Tongue (tissue), 3 donors: ENCODE measurements at places on chromosomes 7 and 10.

DNA sequence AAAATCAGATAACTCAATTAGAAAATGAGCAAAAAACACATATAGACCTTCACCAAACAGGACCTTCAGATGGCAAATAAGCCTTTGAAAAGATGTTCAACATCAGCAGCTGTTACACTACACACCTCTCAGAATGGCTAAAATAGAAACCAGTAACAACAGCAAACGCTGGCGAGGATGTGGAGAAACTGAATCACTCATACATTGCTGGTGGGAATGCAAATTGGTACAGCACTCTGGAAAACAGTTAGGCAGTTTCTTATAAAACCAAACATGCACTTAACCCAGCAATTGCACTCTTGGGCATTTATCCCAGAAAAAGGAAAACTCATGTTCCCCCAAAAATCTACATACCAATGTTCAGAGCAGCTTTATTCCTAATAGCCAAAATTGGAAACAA, 37.7 kb upstream of the SMARCD3 start:
- no peak for DNase-seq

GRCh38 chr7:64574540-64575099, 11.7 kb upstream of the ZNF680 start:
- peak; percentile 86 for DNase-seq

- DNase-seq, result peak; percentile 70
These were observed 88.0 kb downstream of the MDFIC start for GRCh38 chr7:115009736-115010440.

GRCh38 chr7:24214670-24215069, 69.3 kb upstream of the NPY start:
- DNase-seq, result no peak

DNA sequence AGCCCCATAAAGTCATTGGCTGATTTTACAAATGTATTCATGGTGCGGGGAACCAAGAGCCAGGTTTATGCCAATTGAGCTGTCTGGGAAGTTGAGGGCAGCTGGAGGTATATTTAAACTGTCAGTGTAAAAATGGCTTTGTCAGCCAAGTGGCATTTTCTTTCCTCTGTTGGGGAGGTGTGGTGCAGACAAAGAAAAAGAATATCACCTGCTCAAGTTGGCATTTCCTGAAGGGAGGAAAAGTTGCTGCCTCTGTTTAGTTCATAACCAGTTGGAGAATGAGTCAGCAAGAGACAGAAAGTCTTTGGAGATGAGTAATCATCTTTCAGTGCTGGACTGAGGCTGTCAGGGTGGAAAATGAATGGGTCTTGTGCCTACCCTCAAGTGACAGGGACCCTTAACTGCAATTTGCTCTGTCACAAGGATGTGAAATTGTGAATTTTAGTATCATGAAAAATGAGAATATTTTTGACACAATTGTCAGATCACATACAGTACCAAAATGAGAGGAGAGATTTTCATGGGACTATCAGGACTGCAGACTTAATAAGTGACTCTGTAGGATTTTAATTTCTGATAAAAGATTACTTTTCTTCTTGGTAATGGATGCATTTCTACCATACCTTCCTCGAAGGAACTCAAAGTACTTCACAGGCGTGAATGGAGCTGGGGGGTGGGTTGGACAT, 137.3 kb downstream of the ANLN start:
- DNase-seq, result no peak
